ENCODE measurements at places on chromosomes 3 and 15. TPM values are rescaled to one million over a fixed set of nuclear protein-coding genes. Genes with fewer than 3 reads are reported as not detected.

GRCh38 chr3:62503516-62503915 lies 130.2 kb upstream of the FEZF2 start:
- DNase-seq, result no peak

- DNase-seq, result no peak
Observed at GRCh38 chr3:136671921-136672320, 80.3 kb downstream of the STAG1 start.

The STAC gene
- 0.18 TPM for total RNA-seq

- DNase-seq, result no peak
Observed at GRCh38 chr3:118180853-118181252, 853.8 kb downstream of the IGSF11 start.

DNA sequence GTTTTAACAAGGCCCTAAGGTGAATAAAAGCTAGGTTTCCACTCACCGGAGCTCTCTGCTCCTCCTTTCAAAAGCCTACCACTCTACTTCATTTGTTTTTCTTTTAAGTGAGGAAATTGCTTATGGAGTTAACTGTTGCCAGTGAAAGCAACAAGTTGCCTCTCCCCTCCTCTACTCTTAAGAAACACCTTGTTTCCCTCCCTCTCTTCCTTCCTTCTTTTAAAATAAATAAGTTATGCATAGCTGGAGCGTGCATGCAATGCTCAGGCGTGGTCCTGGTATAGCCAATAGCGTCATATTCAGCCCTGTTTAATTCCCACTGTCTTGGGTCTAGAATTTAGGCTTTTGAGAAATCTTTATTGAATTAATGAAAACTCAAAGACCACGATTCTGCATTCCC lies 101.1 kb upstream of the IGF1R start:
- DNase-seq, result no peak

The TMEM207 gene
- total RNA-seq, result not detected

GRCh38 chr3:4712109-4712508 lies 219.0 kb downstream of the ITPR1 start:
- DNase-seq, result no peak

The DHFR2 gene
- 1.9 TPM for total RNA-seq

The SLC22A14 gene
- total RNA-seq, result 0.36 TPM

The CGNL1 gene
- total RNA-seq, result 238 TPM

DNA sequence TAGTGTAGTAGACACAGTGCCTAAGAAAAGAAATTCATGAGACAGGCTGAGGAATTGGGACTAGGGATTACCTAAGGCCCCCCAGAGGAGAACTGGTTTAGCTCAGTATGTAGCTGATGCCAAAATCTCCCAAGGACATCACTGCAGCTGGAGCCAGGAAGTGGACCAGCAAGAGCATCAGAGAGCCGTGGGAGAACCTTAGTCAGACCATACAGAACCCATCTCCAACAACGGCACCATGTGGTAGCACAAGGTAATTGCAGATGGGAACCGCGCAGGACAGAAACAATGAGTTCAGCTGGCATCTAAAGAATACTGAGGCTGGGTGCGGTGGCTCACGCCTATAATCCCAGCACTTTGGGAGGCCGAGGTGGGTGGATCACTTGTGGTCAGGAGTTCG lies 81.7 kb downstream of the WNT5A start:
- DNase-seq, result peak; percentile 56
